Substantia nigra (tissue), 51 donors: ENCODE measurements at places on chromosomes 3 and 15.

DNA sequence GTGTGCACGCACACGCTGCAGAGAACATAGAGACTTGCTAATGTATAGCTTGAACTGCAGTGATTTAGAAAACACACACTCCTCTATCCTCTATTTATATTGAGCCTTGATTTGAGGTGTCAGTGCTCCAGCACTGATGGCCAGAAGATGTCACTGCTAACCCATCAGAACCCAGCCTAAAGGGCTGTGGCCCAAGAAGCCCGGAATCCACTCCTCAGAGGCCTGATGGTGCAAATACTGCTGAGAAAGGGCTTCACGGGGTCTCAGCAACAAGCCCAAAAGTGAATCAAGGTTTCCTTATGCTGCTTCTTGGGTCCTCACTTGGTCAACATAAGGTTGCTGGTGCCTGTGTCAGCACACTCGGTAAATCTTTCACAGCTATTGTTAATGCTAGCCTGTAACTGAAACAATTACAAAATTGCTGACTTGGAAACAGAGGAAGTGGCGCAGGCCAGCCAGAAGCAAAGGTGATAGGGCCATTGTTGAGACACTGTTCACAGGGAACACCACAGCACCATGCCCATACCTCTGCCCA, 60.3 kb downstream of the HEG1 start:
- peak; percentile 65 for DNase-seq

DNA sequence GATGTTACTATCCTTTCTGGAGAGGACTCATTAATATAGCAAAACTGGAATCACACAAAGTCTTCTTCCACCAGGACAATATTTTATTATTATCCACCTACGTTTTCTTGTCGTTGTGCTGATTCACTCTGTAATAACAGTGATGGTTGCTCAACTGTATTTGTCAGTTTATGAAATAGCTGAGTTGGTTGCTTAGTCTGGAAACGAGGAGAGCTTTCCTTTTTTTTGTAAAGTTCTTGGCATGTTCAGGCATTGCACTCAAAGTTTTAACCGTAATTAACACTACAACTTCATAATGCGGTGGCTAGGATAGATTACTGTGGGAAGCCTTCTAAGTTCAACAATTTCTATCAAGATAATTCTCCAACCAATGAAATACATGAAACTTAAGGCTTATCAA, 131.2 kb downstream of the RAP2B start:
- no peak for DNase-seq

DNA sequence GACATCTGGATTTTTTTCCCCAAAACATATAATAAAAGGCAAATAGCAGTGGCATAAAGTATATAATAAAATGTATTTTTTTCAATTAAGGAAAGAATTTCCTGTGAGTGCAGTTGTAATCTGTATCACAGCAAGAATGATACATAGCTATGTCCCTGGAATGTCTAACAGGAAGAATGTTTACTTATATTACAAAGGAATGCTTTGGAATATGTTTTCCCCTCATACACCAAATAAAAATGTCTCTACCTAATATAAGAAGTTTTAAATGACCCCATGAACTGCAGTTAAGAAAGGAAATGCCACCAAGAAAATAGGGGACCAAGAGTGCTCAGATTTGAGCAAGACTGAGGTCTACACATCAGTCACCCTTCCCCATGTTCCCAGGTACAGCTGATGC, 38.0 kb upstream of the ATP11B start:
- no peak for DNase-seq

GRCh38 chr3:58521917-58522631, 14.9 kb downstream of the ACOX2 start:
- DNase-seq, result no peak

GRCh38 chr3:7630925-7631324, 770.0 kb downstream of the GRM7 start:
- peak; percentile 2 for DNase-seq

DNA sequence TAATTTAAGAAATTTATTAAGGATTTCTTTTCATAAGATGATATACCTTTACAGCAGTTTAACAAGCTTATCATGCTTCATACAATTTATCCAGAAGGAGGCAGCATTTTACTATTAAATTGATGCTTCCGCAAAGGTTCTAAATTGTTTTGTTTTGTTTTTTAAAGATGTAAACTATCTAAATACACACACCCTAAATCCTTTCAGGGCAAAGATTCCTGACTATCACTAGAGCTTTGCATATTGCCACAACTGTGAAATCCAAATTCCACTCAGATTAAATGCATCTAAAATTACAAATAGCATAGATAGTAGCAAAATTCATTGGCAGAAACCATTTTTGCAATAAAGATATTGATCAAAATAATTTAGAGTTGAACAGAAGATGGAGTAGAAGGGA, 44.5 kb upstream of the CCNL1 start:
- DNase-seq, result no peak

DNA sequence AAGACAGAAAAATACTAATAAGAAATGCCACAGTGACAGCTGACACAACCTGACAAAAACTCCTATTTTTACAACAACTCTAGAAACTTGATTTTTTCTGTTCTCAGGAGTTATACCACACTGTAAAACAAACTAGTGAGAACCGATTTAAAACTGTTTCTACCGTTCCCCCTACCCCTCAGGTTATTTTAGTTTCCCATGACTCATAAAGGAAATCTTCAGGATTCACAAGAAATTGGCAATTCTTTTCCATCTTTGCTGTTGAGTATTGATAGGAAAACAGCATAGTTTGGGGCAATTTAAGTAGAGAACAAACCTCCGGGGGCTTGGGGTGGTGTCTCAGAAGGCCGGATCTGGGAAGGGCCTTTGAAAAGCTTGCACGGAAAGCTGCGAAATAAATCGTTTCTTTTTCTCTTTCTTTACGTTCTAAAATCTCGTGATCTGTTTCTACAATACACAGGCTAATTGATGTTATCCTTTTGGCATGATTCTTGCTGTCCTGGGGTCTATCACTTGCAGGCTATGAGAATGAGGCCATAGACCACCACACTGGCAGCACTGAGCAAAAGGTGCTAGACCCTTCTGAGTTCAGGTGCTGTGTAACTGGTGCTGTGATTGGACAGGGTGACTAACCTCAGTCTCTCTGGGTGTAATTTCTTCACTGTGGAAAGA, 89.3 kb downstream of the LPP start:
- no peak for DNase-seq

DNA sequence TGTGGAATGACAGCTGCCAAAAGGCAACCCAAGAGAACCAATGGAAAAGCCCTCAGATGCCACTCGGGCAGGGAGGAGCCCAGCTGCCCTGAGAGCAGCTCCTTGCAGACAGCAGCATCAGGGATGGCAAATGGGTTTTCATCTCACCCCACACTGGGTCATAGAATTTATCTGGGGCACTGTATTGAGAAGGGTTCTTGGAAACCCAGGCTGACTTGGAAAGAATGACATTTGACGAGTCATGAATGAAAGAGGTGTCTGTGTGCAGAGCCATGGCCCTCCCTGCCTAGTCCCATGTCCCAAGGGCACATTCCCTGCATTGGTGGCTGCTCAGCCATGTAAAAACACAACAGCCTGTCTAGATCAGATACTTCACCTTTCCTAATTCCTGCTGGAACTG, 157.9 kb upstream of the BHLHE40 start:
- DNase-seq, result no peak

DNA sequence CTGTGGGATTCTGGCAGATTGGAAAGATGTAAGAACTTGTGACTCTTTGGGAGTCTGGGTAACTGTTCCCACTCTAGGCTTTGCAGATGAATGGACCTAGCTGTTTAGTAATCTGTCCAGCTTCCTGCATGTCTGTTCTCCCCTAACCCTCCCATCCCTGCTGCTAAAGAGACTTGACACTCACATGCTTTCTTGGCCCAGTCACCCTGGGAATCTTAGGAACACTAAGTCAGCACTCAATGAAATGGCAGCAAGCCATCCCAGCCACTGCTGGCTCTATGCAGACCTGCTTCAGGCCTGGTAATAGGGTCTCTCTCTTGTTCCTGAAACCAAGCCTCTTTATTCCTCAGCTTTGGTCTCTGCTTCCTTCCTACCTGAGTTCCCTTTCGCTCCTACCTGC, 63.7 kb upstream of the THSD4 start:
- peak; percentile 5 for DNase-seq

GRCh38 chr3:111904376-111905241, 45.5 kb downstream of the PHLDB2 start:
- DNase-seq, result no peak

GRCh38 chr3:61701011-61701410, 139.6 kb downstream of the PTPRG start:
- no peak for DNase-seq

DNA sequence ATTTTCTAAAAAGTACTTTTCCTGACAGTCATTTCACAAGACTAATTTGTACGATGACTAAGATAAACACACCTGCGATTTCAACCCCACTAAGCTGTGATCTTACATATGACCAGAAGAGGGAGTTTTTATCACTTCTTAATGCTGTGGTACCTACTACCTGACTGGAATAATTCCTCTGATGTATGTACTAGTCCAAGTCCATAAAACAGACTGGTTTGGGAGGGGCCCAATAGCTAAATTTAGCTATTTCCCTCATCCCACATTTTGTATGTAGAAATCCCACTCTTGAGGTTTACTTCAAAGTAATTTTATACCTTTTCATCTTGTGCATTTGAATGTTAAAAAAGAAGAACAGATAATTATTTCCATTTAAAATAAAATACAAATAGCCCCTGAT, 49.7 kb upstream of the SCAANT1 start:
- no peak for DNase-seq

DNA sequence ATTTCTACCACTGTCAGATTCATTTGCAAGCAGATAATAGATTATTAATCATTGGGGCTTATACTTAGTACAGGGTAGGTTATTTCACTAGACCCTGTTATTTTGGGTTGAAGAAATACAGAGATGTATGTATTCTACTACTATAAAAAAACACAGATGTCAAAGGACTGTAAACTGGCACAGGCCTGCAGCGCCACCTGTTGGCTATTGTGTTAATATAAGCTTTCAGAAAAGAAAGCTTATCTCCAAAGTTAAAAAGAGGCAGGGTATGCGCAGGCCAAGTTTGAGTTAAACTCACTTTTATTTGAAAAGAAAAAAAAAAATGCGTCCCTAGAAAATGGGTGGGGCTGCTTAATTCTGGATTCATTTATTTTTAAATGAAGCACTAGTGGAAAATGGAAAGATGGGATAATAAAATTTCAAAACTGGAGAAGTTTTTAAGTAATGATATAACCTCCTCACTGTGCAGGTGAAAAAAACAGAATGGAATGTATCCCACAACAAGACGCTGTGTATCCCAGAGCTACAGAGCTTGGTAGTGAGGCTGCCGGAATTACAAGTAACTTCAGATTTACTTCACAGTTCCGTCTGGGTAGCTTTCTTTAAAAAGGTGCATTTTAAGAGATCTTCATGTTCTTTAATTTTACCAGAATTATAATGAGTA, 407.2 kb upstream of the TGFBR2 start:
- DNase-seq, result peak; percentile 5

DNA sequence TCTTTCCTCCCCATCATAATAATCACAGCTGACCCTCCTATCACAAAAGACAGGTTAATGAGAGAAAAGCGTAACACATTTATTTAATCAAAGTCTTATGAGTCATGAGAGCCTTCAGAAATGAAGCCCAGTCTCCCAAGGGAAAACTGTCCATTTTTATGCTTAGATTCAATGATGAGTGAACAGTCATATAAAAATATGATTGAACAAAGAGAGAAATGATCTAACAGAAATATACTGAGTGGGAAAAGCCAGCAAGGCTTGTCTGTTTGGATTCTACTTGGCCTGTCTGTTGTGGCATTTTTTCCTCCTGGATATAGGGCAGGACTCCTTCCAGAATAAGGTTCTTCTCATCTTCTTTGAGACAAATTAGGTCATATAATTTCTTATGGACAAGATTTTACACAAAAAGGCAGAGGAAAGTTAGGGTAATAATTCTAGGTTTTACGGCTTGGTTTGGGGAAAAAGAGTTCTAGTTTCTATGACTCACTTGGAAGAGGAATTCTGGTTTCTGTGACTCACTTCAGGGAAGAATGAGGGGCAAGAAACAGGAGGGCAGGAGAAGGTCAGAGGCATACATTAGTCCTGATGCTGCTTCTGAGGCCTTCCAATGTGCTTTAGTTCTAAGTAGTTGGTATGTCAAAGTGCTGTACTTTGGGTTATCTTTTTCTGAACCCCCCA, 534.2 kb downstream of the ZIC1 start:
- DNase-seq, result no peak

- DNase-seq, result no peak
These were observed 14.3 kb downstream of the TGFBR2 start for GRCh38 chr3:30620402-30621360.

DNA sequence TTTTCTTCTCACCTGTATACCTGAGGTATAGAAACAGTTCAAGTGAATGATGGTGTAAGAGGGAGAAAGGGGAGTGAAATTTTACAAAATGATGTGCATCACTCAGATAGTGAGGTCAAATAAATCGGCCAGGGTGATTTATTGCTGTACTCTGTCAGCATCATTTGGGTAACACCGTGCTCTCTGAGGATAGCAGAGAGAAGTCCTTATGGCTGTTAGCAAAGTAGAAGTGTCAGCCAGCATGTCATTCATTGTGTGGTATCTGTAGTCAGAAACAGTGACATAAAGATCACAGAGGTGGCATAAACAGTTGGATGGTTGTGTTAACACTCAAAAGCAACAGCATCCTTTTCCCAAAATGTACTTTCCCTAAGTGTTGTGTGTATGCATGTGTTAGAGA, 53.4 kb downstream of the PSMD6 start:
- DNase-seq, result no peak

DNA sequence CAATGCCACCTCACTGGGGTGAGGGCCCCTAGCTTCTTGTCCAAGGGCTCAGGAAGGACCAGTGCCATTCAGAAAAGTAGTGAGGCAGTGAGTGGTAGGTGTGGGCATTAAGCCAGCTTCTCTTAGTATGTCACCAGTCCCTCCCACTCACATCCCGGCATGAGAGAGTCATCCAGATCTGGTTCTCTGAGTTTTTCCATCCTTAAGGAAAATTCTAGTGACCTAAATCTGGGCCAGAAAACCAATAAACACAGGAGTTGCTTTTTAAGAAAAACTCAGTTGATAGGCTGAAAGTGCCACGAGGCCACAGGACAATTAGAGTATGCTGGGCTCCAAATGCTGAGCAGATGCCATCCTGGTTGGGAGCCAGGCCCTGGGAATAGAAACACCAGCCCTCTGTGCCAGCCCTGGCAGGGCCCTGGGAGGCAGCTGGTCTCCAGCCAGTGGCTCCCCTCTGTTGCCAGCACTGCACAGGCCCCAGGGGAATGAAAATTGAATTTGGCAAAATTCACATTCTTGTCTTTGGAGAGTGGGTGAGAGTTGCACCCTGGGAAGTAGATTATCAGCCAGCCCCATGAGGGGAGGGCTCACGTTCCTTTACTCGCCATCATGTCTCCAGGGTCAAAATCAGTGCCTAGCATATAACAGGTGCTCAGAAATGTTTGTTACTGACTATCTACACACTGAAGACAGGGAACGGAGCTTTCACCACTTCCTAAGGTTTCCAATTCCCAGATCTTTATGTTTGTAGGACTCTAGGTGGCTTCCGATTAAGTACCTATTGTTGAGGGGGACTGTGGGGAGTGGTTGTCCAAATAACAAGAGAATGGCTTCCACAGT, 52.8 kb downstream of the FAM43A start:
- peak; percentile 7 for DNase-seq

DNA sequence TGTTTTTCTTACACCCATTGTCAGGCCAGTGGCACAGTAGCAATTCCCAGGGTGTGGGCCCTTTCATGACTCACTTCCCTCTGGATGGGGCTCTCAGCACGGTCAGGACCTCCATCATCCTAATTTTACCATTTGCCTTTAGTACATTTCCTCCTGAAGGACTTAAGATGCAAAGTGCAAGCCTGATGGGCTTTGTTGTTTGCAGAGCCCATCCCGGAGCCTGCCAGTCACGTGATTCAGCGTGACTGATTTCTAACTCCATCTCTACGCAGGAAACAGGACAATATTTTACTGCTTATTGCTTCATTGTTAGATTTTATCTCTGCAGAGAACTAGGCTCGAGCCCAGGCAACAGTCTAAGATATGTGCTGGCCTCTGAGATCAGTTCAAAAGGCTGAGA, 223.7 kb downstream of the PDZRN3 start:
- DNase-seq, result no peak
